ENCODE measurements at places on chromosomes 1 and 21.
A peak's percentile ranks its signal among the peaks of the same experiment; 100 is the strongest.

DNA sequence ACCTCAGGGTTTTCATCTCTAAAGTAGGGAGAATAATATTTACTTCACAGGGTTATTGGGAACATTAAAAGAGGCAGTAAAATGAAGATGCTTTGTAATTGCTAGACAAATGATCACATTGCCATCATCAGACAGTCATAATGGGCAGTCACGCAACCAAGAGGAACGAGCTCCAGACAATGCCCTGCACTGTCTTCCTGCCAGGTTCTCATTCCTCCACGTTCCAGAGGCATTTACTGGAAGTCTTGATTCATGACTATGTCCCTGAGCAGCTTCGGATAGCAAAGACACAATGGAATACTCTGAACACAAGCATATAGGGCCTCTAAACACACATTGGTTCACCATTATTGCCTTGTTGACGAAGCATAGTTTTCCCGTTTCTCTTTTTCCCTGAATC is 389.7 kb downstream of the NTNG1 start:
- no peak for DNase-seq

GRCh38 chr1:199778324-199778955 is 249.1 kb upstream of the NR5A2 start:
- no peak for DNase-seq

DNA sequence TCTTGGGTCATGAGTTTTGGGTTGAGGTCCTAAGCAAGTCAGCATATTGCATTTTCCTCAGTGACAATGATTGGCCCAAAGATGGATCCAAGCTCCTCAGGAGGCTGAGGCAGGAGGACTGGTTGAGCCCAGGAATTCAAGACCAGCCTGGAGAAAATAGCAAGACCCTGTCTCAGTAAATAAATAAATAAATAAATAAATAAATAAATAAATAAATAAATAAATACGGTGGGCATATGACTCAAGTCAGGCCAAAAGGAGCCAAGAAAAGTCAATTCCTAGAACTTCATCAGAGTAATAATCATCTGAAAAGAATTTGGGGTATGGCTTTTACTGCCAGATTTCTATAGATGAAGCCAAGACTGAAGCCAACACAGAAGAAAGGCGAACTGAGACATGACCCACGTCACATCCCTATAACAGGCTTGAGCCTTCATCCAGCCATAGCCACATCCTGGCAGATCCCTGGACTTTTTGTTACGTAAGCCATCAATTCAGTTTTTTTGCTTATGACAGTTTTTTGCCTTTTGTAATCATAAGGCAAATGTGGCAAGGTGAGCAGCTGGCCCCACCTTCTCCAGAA is 88.5 kb upstream of the NFASC start:
- no peak for DNase-seq

DNA sequence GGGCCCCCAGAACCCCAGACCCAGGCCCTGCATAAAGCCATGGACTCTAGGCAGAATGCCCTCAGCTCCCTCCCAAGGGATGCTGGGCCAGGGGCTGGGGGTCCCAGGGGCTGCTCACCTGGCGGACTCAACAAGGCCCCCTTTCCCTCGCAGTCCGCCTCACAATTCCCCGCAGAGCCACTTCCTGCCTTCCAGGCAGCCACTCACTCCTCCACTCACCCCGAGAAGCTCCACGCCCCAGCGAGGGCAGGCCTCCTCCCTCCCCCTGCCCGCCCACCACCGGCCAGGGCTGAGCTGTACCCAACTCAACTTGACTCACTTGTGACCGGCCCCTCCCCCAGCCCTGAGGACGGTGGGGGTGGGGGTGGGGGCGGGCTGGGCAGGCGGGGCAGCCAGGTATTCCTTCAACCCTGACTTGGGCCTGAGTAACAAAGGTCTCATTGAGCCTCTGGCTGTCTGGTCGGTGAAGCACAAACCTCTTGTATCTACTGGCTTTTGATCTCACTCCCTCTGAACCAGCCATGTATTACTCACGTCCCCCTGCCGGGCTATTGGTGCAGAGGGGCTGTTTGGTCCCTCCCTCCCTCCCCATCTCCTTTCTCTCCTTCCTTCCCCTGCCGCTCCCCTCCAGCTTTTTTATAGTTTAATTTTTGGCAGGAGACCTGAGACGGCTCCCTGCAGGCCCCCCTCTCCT is 5.9 kb downstream of the BLACAT1 start:
- DNase-seq: no peak

- no peak for DNase-seq
Measured at GRCh38 chr1:153961421-153961820, 1.9 kb downstream of the SLC39A1 start.

- DNase-seq: no peak
Measured at GRCh38 chr1:40978886-40979240, 633 bp upstream of the CTPS1 start.

DNA sequence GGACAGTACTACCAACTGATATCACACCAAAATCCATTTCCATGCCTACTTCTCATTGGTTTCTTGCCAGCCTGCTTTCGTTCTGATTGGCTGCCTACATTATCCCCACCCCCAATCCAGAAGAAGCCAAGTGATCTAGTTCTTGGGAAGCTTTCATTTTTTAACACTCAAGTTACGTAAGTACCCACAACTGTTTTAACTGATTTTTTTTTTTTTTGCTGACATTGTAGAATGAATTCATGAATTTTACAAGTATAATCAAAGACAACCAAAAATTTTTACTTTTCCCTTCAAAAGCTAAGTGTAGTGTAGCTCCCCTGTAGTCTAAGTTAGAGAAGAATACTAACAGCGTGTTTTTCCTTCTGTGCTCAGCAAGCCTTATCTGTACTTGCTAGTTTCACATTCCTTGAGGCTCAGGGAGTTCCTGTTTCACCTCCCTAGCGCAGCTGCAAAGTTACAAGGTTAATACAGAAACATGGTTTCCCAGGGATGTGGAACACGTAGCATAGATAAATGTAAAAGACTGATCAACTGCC is at the start of gene SLC9C2:
TSS of gene SLC9C2 (minus strand) at position 17 of the 536 bp plus-strand sequence. CDS start 1,296 bp downstream, outside the sequence.
- no peak for DNase-seq

- no peak for DNase-seq
Measured at GRCh38 chr21:45182958-45183357, 104.7 kb downstream of the POFUT2 start.

- DNase-seq: no peak
Measured at GRCh38 chr1:85465786-85466134, 801 bp upstream of the DDAH1 start.

DNA sequence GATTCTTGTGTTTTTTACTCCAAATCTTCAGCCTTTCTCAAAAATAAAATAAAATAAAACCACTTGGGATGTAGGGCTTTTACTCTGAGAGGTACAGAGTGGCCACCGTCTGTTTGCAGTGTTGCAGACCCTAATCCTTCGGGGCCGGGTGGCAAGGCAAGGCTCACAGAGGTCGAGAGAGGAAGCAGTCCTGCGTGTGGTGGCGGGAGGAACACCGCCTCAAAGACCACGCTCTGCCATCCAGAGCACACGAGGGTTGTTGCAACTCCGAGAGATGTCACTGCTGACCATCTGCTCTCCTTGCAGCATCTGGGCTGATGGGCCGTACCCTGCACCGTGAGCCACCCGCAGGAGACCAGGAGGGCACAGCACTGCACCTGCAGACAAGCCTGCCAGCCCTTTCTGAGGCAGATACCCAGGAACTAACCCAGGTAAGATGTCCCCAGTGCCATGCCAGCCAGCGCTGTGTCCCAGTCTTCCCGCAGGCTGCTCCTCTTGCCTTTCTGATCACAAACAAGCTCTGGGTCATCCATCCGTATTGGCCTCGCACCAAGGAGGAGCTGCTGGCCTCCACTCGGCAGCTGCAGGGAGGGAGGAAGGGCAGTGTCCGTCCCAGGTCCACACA is 31.5 kb downstream of the SNAP47 start:
- DNase-seq: no peak

GRCh38 chr1:39886757-39887231 is 3.5 kb upstream of the TRIT1 start:
- DNase-seq: peak; percentile 100

DNA sequence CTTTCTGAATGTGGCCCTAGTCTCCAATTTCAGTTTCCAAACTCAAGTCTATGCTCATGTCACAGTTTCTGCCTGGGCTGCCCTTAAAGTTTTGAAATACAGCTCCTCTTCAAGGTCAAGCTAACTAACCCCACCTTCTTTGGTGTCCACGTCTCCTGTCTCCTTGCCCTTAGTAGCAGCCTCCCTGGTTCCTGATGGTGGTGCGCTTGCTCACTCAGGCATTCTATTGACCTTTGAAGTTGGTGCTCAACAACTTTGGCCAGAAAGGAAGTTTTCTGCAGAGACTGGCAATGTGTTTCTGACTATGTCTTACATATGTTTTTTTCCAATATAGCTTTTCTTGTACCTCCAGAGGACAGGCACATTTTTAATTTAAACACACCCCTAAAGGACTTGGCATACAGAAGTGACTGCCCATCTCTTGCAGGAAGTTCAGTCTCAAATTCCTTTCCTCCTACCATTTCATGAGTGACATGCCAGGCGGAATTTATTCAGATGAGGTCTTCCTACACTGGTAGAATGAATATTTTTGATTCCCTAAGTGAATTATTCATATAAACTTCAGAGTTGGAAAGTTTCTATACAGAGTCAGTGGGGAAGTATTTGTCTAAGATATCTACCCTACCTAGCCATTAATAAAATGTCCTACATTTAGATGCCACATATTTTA is 364.3 kb upstream of the USP24 start:
- DNase-seq: no peak

DNA sequence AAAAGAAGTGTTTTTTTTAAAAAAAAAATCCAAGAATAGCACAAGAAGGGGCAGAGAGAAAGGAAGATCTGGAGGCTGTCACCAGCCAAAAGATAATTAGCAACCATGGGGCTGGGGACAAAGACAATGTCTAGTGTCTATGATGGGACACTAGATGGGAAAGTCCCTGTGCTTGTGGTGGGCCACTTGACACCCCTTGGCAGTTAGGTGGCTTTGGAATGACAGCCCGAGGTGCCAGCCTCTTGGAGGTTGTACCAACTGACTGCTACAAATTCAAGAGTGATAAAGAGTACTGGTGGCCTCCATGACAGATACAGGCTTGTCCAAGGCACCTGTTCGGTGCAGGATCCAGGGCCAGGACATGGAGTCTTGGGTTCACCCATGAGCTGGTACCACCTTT is 21.6 kb downstream of the ATP2B4 start:
- DNase-seq: no peak

- peak; percentile 46 for DNase-seq
Measured at GRCh38 chr1:61081686-61082310, 563 bp upstream of the NFIA start.

GRCh38 chr1:227785805-227786671 is 29.4 kb upstream of the PRSS38 start:
- DNase-seq: no peak

DNA sequence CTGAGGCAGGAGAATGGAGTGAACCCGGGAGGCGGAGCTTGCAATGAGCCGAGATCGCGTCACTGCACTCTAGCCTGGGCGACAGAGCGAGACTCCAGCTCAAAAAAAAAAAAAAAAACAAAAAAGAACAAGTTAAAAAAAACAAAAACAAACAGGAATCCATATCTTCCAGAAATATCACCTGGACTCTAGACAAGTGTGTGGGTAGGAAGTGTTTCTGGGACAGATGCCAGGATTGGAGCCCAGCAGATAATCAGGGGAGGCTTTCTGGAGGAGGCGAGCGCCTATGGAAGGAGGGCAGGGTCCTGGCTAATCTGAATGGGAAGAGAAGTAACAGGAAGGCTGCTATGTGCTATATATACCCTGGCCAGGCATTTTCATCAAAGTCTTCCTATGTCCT is 43.6 kb upstream of the SYNC start:
- DNase-seq: no peak

GRCh38 chr1:156151093-156151688 is 2.2 kb upstream of the SEMA4A start:
- DNase-seq: no peak

- no peak for DNase-seq
Measured at GRCh38 chr21:46215436-46216131, 13.0 kb downstream of the LSS start.

All from NCI-H1694 (cell line).